ENCODE measurements at places on chromosomes 12 and 14.

DNA sequence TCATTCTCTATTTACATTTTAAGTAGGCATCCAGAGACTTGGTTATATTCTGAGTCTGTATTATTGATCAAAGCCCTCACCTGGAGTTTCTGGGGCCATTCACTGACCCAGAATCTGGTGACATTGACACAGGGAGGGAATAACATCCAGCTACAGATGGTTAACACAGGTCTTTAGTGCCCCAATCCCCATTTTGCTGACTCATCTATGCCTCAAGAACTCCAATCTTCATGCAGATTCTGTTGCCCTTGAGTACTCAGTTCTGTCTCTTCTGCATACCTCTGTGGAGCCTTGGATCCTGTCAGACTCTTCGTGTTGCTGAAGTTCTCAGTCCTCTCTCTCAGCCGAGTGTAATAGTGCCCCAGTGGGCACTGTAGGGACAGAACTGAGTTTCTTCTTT, 208.9 kb downstream of the RGS6 start:
- DNase-seq = no peak

DNA sequence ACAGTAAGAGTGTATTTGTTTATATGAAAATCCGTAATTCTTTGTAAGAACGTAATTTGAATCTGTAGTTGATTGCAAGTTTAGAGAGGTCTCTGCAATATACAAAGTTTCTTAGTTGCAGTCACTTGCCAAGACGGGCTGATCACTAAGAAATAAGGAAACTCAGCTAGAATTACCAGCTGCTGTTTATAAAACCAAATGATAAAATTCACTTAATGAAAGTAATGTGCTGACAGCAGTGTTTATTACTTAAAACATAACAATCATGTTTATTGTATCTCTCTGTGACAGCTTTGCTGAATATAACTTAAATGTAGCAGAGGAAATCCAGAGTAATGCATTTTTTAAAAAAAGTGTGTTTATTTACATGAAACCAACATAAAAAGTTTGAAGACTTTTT, 31.2 kb downstream of the SRGAP1 start:
- DNase-seq = no peak

- DNase-seq = peak; percentile 69
These were observed 6.5 kb downstream of the ZBTB1 start for GRCh38 chr14:64510825-64511671.

DNA sequence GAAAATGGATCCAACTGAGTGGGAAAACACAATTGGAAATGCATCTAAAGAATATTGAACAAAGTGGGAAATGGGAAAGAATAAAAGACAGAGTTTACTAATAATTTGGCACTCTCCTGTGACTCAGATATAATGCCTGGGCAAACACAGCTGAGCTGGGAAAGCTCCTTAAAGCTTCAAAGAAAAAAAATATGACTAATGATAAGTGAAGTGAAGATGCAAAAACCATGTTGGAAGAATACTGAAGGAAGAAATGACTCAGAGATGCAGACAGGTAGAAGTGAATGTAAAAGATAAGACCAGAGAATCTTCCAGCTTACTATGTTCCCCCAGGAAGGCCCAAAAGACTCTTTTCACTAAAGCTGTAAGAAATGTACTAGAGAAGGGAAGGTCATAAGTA, 62.4 kb upstream of the FOXG1 start:
- DNase-seq = no peak
